ENCODE measurements at places on chromosomes 3 and 15. TPM values are rescaled to one million over a fixed set of nuclear protein-coding genes. Genes with fewer than 3 reads are reported as not detected.

The MYO5C gene
- total RNA-seq, result 0.23 TPM

The CCR5 gene
- total RNA-seq, result not detected

The ZBED2 gene
- total RNA-seq, result not detected

The RFT1 gene
- total RNA-seq, result 17.8 TPM
